Small intestine (tissue), 16 donors: ENCODE measurements at places on chromosomes 12 and 14. TPM values are rescaled to one million over a fixed set of nuclear protein-coding genes. Genes with fewer than 3 reads are reported as not detected.

DNA sequence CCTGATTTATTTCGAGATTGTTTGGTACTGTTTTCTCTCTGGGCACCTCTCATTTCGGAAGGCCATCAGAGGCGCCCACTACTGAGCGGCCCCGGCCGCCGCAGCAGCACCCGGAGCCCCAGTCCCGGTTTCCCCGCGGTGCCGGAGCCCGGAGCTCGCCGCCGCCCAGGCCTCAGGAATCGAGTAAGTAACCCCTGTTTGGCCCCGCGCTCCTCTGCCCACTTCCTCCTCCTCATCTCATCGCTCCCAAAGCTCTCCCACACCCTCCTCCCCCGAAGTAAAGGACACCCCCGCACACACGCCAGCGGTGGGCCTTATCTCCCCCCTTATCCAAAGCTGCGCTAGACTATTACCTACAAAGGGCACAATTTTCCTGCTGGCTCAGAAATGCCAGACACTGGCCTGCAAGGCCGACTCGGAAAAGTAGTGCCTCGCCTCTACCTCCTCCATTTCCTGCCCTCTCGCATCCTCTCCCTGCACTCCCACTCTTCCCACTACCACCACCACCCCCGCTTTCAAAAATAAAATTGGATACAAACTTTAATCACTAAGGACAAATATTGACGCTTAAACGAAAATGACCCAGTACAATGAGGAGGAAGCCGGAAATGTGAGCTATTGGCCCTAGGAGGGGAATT is 637 bp upstream of the FOXG1 start:
- H3K4me3 ChIP-seq = no peak overlapping the region
- no peaks in the 10 kb centered on the region for H3K36me3 ChIP-seq
- no peak for DNase-seq
- no peaks in the 10 kb centered on the region for H3K4me1 ChIP-seq
- no peak overlapping the region for H3K27ac ChIP-seq

DNA sequence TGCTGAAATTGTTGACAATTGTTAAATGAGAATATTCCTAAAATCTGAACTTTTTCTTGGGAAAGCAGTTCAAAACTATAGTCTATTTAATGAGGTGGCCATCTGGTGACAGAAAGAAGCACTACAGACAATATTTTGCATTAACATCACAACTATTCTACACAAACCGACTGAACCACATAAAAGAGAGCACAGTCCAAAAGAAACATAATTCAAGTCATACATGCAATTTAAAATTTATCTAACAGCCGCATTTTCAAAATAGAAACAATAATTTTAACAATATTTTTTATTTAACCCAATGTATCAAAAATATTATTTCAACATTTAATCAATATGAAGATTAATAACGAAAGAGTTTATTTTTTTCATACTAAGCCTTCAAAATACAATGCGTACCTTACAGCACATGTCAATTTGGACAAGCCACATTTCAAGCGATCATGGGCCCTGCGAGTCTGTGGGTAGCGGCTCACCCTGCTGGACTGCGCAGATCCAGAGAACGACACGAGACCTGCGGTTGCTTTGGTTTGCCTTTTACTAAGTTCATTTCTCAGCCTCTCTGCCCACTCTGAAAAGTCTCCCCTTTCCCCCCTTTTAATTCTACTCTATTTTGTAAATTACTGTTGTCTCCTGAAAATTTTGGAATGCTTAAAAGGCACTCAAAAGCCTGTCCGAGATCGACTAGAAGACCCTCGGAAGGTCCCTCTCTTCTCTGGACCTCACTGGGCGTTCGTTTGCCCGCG is 947 bp upstream of the LRRC9 start:
- H3K27ac ChIP-seq = no peak overlapping the region
- no peaks in the 10 kb centered on the region for H3K36me3 ChIP-seq
- no peaks in the 10 kb centered on the region for H3K27me3 ChIP-seq
- peaks cover 9% of the 10 kb centered on the region for H3K4me1 ChIP-seq

DNA sequence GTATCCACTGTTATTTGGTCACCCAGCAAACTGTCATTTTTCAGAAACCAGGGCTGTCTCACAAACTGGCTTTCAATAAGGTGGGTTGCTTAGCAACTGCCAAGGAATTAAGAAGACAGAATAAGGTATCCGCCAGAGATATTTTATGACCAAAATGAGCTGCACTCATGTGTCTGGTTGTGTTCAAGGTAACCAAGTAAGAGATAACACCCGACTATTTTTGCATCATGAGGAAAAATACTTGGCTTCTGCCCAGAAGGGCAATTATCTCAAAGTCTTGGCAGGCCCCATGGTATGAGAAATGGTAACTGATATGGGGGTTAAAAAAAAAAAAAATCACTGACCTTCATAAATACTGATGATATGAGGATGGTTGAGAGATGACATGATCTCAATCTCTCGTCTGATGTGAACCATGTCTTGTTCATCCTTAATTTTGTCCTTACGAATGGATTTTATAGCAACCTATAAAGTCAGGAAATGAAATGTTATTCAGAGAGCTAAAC is 32.6 kb downstream of the NUAK1 start:
- H3K27me3 ChIP-seq = no peaks in the 10 kb centered on the region
- H3K4me1 ChIP-seq = no peaks in the 10 kb centered on the region
- DNase-seq = peak; percentile 10
- no peak overlapping the region for H3K27ac ChIP-seq
- H3K36me3 ChIP-seq = no peaks in the 10 kb centered on the region

DNA sequence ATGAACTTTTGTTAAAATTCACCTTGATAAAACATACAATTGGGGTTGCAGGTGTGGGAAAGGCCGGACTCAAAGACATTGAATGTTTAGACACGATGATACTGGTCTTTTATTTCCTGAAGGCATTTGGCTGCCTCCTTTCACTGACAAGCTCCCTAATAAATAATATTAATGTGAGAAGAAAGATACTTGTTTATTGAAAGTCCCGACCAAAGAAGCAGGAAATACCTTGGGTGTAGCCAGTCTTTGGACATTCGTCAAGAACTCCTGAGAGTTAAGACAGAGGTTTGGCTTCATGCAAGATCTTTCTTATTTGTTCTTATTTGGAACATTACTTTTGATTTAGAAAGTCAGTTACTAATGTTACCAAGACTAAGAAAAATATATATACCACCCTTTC is 1133.8 kb upstream of the SEL1L start:
- no peaks in the 10 kb centered on the region for H3K27me3 ChIP-seq
- H3K4me3 ChIP-seq = no peak overlapping the region
- no peaks in the 10 kb centered on the region for H3K4me1 ChIP-seq
- no peaks in the 10 kb centered on the region for H3K36me3 ChIP-seq
- no peak overlapping the region for H3K27ac ChIP-seq

The EML5 gene
- 1.5 TPM for polyA plus RNA-seq

The ARMH4 gene
- not detected for polyA plus RNA-seq

The FSCB gene
- not detected for polyA plus RNA-seq
